CD4-positive, alpha-beta memory T cell (primary cell): ENCODE measurements at places on chromosomes 12 and 14. TPM values are rescaled to one million over a fixed set of nuclear protein-coding genes. Genes with fewer than 3 reads are reported as not detected.
A peak's percentile ranks its signal among the peaks of the same experiment; 100 is the strongest.

The ERP27 gene
- total RNA-seq: 9.3 TPM

DNA sequence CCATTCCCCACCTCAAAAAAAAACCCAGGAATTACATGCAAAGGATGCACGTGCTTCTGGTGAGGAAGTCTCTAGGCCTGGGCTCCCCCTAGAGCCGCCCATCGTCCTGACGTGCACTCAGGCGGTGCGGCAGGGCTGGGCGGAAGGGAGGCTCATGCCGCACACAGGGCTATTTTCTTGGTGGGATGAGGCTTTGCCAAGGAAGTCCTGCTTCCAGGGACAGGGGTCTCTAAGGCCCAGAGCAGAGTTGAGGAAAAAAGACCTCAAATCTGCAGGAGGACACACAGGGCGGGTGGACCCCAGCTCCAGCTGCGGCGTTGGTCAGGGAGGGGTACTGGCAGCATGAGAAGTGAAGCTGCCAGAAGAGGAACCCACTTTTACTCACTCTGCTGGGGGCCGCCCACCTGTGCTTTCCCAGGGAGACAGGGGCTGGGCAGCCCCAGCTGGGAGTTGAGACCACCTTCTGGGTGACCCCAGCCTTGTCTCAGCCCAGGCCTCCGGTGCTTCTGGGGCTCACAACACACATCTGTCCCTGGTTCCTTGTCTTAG is 4.2 kb downstream of the RHOF start:
- H3K4me1 ChIP-seq: peaks cover 75% of the 10 kb centered on the region
- no peaks in the 10 kb centered on the region for H3K36me3 ChIP-seq
- peak; percentile 62 for DNase-seq
- H3K27me3 ChIP-seq: no peaks in the 10 kb centered on the region
- peak overlapping the region; percentile 97 for H3K27ac ChIP-seq
- H3K4me3 ChIP-seq: peak overlapping the region; percentile 68

DNA sequence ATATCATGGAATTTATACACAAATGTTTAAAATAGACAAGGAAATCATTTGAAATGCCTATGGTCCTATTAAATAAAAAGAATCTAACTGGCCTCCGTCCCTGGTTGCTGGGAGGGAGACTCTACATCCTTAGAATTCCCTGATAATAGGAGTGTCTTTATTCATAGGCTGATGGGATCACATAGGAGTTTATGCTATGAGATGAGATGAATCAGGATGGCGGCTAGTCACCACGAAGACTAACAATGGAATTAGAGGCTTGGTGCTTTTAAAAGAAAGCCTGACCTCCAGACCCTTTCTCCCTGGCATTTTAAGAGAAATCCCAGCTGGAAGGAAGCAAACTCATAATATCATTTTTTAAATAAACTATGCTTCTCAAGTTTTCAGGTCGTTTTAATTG is 69.7 kb downstream of the SEC23A start:
- no peak for DNase-seq
- H3K27ac ChIP-seq: no peak overlapping the region
- no peaks in the 10 kb centered on the region for H3K27me3 ChIP-seq
- H3K36me3 ChIP-seq: peaks cover 30% of the 10 kb centered on the region

GRCh38 chr12:121061831-121062230 is 22.8 kb upstream of the OASL start:
- H3K4me1 ChIP-seq: peaks cover 4% of the 10 kb centered on the region
- no peaks in the 10 kb centered on the region for H3K27me3 ChIP-seq
- H3K4me3 ChIP-seq: no peak overlapping the region
- no peak for DNase-seq
- no peak overlapping the region for H3K27ac ChIP-seq

The TSHR gene
- 0.30 TPM for total RNA-seq

DNA sequence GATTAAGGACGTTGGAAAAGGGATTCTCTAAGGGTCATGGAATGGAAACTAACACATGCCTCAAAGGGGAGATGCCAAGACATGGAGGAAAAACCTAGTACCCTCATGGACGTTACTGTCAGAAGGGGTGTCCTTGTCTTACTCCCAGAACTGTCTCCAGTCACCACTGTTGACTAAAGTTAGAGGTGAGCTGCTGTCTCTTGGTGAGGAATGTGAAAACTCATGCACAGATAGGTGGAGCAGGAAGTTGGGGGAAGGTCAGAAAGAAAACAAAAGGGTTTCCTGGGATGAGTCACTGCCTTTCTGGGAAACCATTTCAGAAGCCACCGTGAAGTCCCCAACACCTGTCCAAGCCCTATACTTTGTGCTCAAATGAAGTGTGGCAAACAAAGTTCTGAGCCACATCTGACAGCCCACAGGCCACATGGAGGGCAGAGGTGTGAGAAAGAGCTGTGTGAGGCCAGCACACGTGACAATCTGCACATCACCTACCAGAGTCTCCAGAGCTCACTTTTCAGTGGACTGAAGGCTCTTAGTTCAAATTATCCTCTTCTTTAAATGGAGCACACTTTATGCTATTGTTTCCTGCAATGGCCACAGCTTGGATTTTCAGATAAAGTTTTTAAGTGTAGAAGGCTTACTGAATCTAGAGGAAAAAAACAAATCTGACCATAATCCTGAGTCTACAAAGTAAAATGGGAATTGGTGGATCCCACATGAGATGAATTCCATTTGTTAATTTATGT is 92.9 kb upstream of the EGLN3 start:
- no peaks in the 10 kb centered on the region for H3K36me3 ChIP-seq
- H3K27ac ChIP-seq: no peak overlapping the region
- no peak overlapping the region for H3K4me3 ChIP-seq
- peaks cover 61% of the 10 kb centered on the region for H3K4me1 ChIP-seq
- no peaks in the 10 kb centered on the region for H3K27me3 ChIP-seq
- DNase-seq: peak; percentile 66

The C1QL4 gene
- not detected for total RNA-seq

The DPF3 gene
- total RNA-seq: 0.35 TPM

GRCh38 chr12:108241986-108242703 is 97.0 kb downstream of the CMKLR1 start:
- no peak overlapping the region for H3K27ac ChIP-seq
- no peak for DNase-seq
- H3K36me3 ChIP-seq: no peaks in the 10 kb centered on the region

DNA sequence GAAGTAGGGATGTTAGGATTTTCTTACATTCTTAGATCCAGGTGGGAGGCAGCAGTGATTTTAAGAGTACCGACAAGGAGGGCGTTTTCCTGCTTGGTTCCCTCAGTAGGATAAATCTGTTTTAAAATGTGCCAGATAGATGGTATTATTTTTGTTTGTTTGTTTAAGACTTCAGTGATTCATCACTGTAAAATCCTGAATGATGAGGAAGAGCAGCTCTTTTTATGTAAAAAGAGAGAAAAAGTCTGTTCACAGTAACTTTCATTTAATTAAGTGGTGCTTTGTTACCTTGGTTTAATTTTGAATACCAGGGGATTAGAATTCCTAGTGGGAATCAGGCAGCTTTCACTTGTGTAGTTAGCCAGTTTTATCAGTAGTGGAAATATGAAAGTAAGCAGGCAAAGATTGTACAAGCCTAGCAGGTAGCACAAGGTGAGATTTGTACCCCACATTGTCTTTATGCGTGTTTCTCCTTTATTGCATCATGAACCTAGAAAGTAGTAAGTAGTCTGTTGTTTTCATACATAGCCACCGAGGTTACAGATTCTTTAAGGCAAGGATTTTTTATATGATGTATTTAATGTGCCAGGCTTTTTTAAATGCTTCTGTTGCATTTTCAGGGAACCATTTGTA is 349.6 kb downstream of the CCDC91 start:
- H3K4me1 ChIP-seq: no peaks in the 10 kb centered on the region
- no peaks in the 10 kb centered on the region for H3K27me3 ChIP-seq
- no peak overlapping the region for H3K27ac ChIP-seq
- no peaks in the 10 kb centered on the region for H3K36me3 ChIP-seq

The TDP1 gene
- 58.9 TPM for total RNA-seq

The POTEG gene
- not detected for total RNA-seq

DNA sequence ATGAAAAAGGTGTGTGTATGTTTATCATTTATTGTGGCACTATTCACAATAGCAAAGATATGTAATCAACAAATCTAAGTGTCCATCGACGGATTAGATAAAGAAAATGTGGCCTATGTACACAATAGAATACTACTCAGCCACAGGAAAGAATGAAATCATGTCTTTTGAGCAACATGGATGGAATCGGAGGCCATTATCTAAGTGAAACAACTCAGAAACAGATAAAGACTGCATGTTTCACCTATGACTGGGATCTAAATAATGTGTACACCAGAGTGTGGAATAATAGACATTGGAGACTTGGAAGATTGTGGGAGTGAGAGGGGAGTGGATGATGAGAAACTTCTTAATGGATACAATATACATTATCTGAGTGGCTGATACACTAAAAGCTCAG is 44.0 kb downstream of the CCER1 start:
- H3K27me3 ChIP-seq: no peaks in the 10 kb centered on the region
- no peaks in the 10 kb centered on the region for H3K4me1 ChIP-seq
- no peak for DNase-seq
- H3K4me3 ChIP-seq: no peak overlapping the region
- H3K27ac ChIP-seq: no peak overlapping the region

DNA sequence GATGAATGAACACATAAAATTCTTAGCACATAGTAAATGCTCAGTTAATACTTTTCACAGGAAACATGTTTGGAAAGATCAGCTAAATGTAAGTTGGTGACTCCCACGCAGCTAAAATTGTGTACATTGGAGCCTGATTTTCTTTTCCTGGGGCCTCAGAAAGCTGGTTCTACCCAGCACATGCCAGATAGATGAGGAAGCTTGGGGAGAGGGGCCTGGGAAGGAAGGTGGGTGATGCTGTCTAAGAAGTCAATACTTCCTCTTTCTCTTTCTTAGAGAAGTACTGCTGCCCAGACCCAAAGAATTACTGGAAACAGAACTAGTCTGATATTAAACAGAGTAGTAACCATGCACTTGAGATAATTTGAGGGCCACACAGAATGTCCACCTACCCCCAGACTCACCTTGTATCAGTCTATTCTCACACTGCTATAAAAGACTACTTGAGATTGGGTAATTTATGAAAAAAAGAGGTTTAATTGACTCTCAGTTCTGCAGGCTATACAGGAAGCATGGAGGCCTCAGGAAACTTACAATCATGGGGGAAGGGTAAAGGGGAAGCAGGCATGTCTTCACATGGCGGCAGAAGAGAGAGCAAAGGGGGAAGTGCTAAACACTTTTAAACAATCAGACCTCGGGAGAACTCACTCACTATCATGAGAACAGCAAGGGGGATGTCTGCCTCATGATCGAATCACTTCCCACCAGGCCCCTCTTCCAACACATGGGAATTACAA is 123.3 kb upstream of the MED13L start:
- DNase-seq: no peak
- no peaks in the 10 kb centered on the region for H3K27me3 ChIP-seq
- no peaks in the 10 kb centered on the region for H3K36me3 ChIP-seq
- no peak overlapping the region for H3K4me3 ChIP-seq
- H3K27ac ChIP-seq: no peak overlapping the region

GRCh38 chr14:79418649-79419415 is 792.5 kb downstream of the DIO2 start:
- H3K27me3 ChIP-seq: no peaks in the 10 kb centered on the region
- DNase-seq: no peak
- H3K4me3 ChIP-seq: no peak overlapping the region
- H3K27ac ChIP-seq: no peak overlapping the region
- H3K36me3 ChIP-seq: no peaks in the 10 kb centered on the region

DNA sequence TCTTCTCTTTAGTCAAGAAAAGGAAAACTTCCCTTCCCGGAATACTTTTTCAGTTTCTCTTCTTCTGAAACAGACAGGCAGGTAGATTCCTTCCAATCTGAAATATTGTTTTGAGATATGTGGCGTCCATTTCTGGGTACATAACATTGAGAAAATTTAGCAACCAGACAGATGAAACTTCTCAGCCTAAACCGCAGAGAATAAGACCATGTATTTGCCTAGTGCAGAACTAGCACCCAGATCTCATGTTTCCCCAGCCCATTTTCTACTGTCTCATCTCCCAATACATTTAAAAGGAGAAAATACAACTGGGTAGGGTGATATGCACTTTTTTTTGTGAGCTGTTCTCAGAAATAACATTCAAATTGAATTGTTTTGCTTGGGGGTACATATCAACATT is 6.4 kb downstream of the AVPR1A start:
- no peaks in the 10 kb centered on the region for H3K4me1 ChIP-seq
- H3K36me3 ChIP-seq: no peaks in the 10 kb centered on the region
- H3K27me3 ChIP-seq: no peaks in the 10 kb centered on the region
- no peak overlapping the region for H3K27ac ChIP-seq
- no peak for DNase-seq

GRCh38 chr14:25049093-25049567 is 817 bp downstream of the STXBP6 start:
- H3K36me3 ChIP-seq: no peaks in the 10 kb centered on the region
- no peaks in the 10 kb centered on the region for H3K4me1 ChIP-seq
- H3K4me3 ChIP-seq: no peak overlapping the region
- DNase-seq: no peak
- H3K27ac ChIP-seq: no peak overlapping the region
- H3K27me3 ChIP-seq: peaks cover 21% of the 10 kb centered on the region

DNA sequence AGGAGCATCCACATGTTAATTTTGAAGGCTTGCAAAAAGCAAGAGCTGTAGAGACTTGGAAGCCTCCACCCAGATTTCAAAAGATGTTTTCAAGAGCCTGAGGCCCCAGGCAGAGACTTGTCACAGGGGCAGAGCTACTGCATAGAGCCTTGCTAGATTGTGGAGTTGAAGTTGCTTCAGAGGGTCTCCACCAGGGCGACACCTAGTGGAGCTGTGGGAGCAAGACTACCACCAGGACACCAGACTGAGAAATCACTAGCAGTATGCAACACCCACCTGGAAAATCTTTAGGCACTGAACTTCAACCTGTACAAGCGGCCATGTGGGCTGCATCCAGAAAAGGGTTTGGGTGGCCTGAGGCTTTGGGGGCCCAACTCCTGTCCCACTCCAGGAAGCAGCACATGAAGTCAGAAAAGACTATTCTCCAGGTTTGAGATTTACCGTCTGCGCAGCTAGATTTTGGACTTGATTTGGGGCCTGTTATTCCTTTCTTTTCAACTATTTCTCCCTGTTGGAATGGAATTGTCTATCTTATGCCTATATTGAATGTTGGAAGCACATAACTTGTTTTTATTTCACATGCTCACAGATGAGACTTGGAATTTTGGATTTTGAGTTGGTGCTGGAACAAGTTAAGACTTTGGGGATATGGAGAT is 508.6 kb downstream of the FLRT2 start:
- H3K27me3 ChIP-seq: no peaks in the 10 kb centered on the region
- H3K4me1 ChIP-seq: no peaks in the 10 kb centered on the region
- H3K4me3 ChIP-seq: no peak overlapping the region
- no peaks in the 10 kb centered on the region for H3K36me3 ChIP-seq
- DNase-seq: peak; percentile 17

The PIWIL1 gene
- not detected for total RNA-seq
